ENCODE measurements at places on chromosomes 3 and 15. TPM values are rescaled to one million over a fixed set of nuclear protein-coding genes. Genes with fewer than 3 reads are reported as not detected.

NAALADL2 gene
- total RNA-seq, result 12.2 TPM

TNFAIP8L3 gene
- 3.5 TPM for total RNA-seq

SCAANT1 gene
- not detected for total RNA-seq

SOX14 gene
- total RNA-seq, result 1.2 TPM

TAGLN3 gene
- not detected for total RNA-seq

ACOX2 gene
- 42.5 TPM for total RNA-seq

PLA2G4D gene
- 1.5 TPM for total RNA-seq

SCAP gene
- total RNA-seq, result 230 TPM

GRCh38 chr3:195226900-195227447 is 44.0 kb downstream of the XXYLT1 start:
- no peak for DNase-seq

GRCh38 chr3:197505796-197506548 is 49.8 kb downstream of the BDH1 start:
- no peak for DNase-seq

GRCh38 chr3:124260206-124260915 is 268.4 kb upstream of the ROPN1 start:
- no peak for DNase-seq

DNA sequence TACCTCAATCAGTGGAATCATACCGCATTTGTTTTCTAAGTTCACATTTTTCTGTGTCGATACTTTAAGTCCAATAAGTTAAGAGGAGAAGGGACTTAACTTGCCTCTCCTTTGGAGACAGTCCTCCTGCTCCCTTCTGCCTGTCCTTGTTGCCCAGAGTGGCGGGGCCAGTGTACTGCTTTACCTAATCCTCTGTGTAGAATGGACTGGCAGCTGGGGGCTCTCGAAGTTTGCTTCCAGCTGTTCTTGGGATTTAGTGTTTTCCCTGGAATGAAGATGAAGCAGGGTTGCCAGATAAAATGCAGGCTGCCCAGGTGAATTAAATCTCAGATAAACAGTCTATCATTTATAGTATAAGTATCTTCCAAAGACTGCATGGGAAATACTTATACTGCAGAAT is 287.6 kb upstream of the C2CD4B start:
- DNase-seq, result no peak

- peak; percentile 10 for DNase-seq
Observed at GRCh38 chr3:9316881-9317361, 45.9 kb upstream of the THUMPD3 start.

DNA sequence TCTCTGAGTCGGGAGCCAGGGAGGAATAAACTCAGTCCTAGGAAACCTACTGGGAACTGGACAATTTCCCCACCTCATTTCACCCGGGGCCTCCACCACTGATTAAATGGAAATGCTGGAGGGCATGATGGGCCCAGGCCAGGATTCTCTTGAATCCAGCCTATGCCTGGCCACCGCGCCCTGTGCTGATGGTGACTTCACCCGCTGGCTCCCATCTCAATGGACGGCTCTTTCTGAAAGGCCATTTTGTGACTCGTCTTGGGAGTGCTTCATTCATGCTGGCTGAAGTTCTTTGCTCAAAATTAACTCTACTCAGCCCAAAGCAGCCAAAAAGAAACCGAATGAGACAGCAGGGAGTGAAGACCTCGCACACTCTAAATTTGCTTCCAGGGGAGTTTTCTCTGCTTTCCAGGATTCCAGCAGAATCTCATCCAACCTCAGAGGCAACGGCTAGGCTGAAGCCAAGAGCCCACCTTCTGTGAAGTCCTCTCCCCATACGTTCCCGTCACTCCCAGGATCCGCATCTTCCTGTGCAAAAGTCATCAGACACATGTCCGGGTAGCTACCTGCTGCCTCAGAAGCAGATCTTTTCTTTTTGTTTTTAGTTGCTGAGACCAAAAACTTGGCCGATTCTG is 266.0 kb upstream of the ICE2 start:
- DNase-seq, result no peak

- DNase-seq, result no peak
Observed at GRCh38 chr15:82648257-82649103, 1.3 kb upstream of the CPEB1 start.

- DNase-seq, result no peak
Observed at GRCh38 chr3:90253131-90253530, 1145.7 kb downstream of the EPHA3 start.
